ENCODE measurements at places on chromosomes 3 and 15.

DNA sequence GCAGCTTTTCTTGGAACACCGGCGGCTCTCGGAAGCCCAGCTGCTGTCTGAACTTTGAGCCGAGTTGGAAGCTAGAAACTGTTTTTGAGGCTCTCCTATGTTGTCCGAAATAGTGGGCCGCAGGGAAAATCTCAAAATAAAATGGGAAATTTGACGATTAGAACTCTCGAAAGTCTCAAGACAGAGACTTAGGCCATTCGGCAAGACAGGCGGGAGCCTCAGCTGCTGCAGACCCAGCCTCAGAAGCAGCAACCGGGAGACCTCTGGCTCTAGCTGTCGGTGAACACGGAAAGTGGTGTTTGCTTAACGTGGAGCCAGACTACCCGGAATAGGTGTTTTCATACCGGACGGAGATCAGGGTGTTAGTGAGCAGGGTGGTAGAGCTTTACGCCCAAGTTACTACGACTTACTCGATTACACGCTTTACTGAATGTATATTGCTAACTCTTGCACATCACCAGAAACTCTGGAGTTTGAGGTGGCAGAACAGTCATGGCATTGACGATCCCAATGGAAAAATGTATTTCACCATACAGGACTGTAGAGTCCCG, 357 bp upstream of the MAN2C1 start:
- no peak for DNase-seq

DNA sequence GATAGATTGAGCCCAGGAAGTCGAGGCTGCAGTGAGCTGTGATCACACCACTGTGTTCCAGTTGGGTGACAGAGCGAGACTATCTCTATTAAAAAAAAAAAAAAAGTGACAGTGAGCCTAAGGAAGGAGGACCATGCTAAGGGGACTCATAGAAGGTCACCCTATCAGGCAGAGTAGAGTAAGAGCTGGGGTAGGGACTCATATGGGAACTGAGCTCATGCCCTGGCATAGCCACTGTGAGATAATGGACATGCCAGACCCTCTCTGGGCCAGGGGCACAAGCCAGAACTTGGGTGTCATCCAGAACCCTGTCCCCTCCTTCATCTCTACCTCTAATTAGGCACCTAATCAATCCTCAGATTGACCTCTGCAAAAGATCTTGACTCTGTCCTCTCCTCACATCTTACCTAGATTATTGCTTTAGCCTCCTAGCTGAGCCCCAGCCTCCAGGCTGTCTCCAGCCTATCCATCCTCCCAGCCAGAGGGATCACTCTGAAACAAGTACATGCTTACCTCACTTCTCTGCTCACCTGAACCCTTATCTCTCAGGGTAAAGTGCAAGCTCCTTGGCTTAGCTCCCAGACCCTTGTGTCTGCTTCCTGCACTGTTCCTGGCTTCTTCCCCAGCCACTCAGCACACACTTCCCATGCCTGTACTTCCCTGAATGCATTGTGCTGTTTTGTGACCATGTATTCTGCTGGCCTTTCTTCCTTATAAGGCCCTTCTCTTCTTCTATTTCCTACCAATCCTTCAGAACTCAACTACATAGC, 76.4 kb downstream of the DAPK2 start:
- DNase-seq: no peak

GRCh38 chr3:69738859-69739203, 433 bp upstream of the MITF start:
- no peak for DNase-seq

GRCh38 chr3:132519914-132520313, 77.2 kb upstream of the ACKR4 start:
- no peak for DNase-seq

- no peak for DNase-seq
Observed at GRCh38 chr15:65690778-65691177, 69.0 kb downstream of the SLC24A1 start.

GRCh38 chr15:35252351-35252865, 167.3 kb upstream of the NANOGP8 start:
- DNase-seq: no peak

- DNase-seq: no peak
Observed at GRCh38 chr15:98143116-98143515, 182.6 kb downstream of the ARRDC4 start.

GRCh38 chr3:56980798-56981390, 79.6 kb upstream of the SPATA12 start:
- peak; percentile 99 for DNase-seq

DNA sequence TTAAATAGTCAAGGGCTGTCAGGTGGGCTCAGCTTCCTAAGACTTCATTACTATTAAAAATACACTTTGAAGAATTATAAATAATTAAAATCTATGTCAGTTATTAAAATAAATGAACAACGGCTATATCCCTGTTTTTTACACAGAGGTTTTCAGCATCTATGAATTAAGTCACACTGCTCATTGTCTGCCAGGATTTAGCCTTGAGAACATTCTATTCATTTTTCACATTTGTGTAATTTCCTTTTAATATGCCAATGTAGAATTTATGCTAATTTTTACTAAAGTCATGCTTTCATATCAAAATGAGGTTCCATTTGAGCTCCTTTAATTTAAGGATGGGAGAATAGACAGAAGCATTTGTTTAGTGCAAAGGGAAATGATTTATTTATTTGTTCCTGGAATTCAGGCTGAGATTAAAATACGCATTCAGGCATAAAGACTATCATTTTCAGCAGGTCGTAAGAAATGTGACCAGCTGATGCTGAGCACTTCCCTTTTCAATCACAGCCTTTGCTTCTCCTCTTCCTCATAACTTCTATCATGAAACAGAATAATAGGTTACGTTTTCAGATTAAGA, 345.1 kb downstream of the MFSD1 start:
- no peak for DNase-seq

- DNase-seq: no peak
Observed at GRCh38 chr3:49238274-49239127, 38.5 kb downstream of the C3orf62 start.

- DNase-seq: no peak
Observed at GRCh38 chr3:173267716-173268115, 126.7 kb upstream of the SPATA16 start.

DNA sequence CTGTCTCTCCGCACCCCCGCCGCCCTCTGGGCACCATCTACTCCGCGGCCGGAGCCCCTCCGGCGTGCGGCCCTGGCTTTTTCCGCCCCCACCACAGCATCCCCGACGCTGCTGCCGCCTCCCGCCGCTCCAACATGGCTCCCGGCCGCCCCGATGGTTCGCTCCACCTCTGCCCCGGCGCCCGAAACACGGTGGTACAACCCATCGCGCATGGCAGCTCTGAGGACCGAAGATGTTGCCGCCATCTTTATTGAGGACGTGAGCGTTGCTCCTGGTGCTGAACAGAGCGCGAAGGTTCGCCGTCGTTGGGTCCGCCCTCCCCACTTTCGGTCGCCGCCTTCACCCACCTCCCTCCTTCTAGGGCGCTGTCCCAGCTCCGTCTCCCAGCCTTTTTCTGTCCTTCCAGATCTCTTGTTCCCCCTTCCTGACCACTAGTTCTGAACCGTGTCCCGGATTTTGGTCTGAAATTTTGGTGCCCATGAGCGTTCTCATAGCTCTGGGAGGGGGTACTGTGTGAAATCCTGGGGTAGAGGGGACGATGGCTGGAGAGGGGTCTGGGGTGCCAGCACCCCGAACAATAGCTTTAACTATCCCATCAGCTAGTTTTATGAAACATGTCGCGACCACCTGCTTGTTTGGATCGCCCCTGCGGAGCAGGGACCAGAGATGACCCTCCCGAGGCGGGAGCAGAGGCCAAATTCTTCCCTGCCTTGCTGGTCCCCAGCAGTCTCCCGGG, at the start of gene CELSR3:
Gene CELSR3 (minus strand): TSS at position 134 of the 736 bp plus-strand sequence. CDS start 252 bp downstream, outside the sequence.
- DNase-seq: peak; percentile 77

- no peak for DNase-seq
Observed at GRCh38 chr15:89226359-89227221, 5.2 kb upstream of the RLBP1 start.

DNA sequence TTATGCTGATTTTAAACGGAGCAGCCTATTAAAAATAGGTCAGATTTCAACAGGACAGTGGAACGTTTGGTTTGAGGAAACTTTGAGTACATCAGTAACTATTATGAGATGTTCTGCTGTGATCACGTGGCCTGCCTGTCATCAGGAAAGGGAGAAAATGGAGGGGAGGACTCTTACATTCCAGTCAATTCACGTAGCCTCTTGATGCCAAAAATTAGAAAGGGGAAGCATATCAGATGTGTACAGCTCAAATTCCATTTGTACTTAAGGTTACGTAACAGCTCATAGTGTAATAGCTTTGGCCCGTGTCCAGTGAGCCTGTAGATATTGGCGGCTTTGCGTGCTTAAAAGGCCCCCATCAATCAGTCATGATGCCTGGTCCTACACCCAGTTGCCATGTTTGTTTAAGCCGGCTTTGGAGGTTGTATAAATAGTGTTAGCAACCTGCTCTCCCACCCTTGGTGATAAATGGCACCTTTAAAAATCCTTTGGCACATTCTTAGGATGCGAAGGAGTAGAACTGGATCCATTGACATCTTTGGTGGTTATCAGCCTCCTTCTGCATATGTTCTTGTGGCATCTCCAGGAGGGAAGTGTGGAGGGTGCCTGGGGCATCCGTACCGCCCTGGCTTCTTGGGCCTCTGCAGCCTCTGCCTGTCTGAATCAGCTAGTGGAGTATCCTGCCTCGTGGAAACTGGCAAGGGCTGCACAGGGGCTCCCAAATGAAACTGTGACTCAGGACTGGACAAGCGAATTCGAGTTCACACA, 163.9 kb downstream of the THSD4 start:
- peak; percentile 69 for DNase-seq

DNA sequence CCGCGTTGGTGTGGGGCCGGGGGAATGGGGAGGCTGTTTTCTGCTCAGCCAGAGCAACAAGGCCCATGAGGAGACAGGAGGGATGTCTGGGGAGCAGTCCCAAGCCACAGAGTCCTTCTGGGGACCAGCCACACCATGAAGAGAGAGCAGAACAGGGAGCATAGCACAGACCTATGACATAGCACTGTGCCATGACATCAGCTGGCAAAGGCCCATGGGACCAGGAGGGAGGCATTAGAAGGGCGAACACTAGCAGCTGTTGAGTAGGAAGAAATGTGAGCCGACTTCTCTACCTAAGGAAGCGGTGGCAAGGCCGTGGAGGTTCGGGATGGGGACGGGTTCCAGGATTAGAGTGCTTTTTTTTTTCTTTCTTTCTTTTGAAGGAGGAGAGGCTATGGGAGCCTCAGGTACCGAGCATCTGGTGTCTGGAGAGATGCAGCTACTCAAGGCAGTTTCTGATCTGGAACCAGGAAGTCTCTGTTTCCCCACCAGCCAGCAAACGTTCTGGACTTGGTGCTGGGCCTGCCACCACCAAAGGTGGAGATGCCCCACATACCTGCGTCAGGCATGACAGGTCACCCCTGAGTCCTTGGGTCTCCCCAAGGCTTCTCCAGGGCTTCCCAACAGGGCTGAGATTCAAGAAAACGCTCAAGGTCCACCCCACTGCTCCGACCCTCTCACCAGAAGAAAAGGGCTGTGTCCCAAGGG, 77.3 kb upstream of the CGNL1 start:
- DNase-seq: no peak

GRCh38 chr15:62506217-62506805, 341.2 kb upstream of the C2CD4B start:
- DNase-seq: peak; percentile 20

GRCh38 chr3:145087038-145087437, 1073.9 kb downstream of the PLOD2 start:
- no peak for DNase-seq

GRCh38 chr3:45975686-45976085, 19.9 kb downstream of the FYCO1 start:
- no peak for DNase-seq

DNA sequence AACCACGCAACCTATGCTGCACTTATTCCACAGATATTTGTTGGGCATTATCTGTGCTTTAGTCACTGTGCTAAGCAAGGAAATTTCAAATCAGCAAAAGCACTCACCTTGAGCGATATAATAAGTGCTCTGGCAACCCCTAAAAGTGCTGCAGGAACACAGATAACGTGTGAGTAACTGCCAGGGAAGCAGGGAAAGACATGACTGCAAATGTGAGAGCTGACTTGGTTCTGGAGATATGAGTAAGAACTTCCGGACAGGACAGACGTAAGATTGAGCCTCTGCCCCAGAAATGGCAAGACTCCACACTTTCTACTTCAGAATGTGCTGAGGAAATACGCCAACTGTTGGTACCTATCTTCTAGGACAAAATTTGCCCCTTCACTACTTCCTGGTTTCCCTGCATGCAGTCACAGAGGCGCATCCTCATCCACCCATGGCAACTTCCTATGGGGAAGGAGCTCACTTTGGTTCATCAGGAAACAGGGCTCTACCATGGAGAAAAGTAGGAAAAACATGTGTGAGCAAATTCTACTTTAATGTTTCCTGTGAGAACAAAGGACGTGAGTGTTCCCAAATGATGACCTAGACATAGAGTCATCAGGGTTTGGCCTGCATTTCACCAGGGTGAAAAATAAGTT, 41.7 kb downstream of the AQP9 start:
- DNase-seq: peak; percentile 91

DNA sequence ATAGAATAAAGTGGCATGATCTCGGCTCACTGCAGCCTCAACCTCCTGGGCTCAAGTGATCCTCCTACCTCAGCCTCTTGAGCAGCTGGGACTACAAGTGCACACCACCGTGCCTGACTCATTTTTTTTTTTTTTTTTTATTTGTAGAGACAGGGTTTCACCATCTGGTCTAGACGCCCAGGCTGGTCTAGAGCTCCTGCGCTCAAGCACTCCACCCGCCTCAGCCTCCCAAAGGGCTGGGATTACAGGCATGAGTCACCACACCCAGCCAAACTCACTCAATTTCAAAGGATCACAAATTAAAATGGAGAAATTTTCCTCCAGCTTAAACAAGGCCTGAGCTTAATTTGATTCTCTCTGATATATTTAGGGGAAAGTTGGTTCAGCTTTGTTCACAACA, 27.3 kb upstream of the NMB start:
- DNase-seq: peak; percentile 96

- DNase-seq: no peak
Observed at GRCh38 chr15:56056626-56057025, 63.2 kb upstream of the NEDD4 start.

DNA sequence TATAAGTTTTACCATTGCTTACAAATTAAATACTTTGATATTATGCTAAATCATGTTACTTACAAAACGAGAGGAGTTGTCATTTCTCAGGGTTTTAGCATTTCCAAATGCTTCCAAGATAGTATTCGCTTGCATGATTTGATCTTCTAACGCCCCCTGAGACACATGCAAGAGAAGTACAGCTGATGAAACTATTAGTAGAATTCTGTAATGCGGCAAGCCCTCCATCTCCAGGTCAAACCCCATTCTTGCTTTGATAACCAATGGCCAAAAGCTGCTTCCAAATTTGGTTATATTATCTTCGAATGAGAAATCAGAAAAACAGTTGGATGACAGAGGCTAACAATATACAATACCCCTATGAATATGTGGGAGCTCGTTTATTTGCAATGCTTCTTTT, 14.7 kb downstream of the MYH15 start:
- no peak for DNase-seq

All from HT1080 (cell line).